Hindlimb muscle (tissue), 1 donor: ENCODE measurements at places on chromosomes 5 and 9. TPM values are rescaled to one million over a fixed set of nuclear protein-coding genes. Genes with fewer than 3 reads are reported as not detected.

SKP2 gene
- polyA plus RNA-seq, result 57.0 TPM

IFNA21 gene
- not detected for polyA plus RNA-seq

PITX1 gene
- polyA plus RNA-seq, result 4.6 TPM

INSL4 gene
- not detected for polyA plus RNA-seq

MXD3 gene
- 20.3 TPM for polyA plus RNA-seq

IFNE gene
- not detected for polyA plus RNA-seq

IGIP gene
- polyA plus RNA-seq, result 4.2 TPM

SPINK7 gene
- polyA plus RNA-seq, result 0.61 TPM

HDAC3 gene
- 48.3 TPM for polyA plus RNA-seq

ROR2 gene
- polyA plus RNA-seq, result 3.1 TPM

OLFML2A gene
- polyA plus RNA-seq, result 175 TPM

NIPSNAP3A gene
- 61.5 TPM for polyA plus RNA-seq

ADRA1B gene
- polyA plus RNA-seq, result 0.92 TPM

RNF183 gene
- not detected for polyA plus RNA-seq

MYOZ3 gene
- polyA plus RNA-seq, result 12.5 TPM

PCDHB5 gene
- 3.2 TPM for polyA plus RNA-seq

NMUR2 gene
- polyA plus RNA-seq, result 0.22 TPM

IFNA13 gene
- polyA plus RNA-seq, result not detected

COQ4 gene
- polyA plus RNA-seq, result 34.8 TPM

FOXD4L5 gene
- polyA plus RNA-seq, result 1.1 TPM

ROPN1L gene
- 0.25 TPM for polyA plus RNA-seq

LCN9 gene
- polyA plus RNA-seq, result not detected

MYORG gene
- 19.7 TPM for polyA plus RNA-seq

ECM2 gene
- polyA plus RNA-seq, result 18.0 TPM

IL4 gene
- not detected for polyA plus RNA-seq

CCL27 gene
- 0.67 TPM for polyA plus RNA-seq

SIT1 gene
- polyA plus RNA-seq, result not detected

FBXW5 gene
- polyA plus RNA-seq, result 45.6 TPM

FUT7 gene
- polyA plus RNA-seq, result 0.10 TPM

PHF19 gene
- 36.0 TPM for polyA plus RNA-seq

CYLC2 gene
- polyA plus RNA-seq, result not detected

FAM78A gene
- polyA plus RNA-seq, result 44.5 TPM

CXCL14 gene
- 41.2 TPM for polyA plus RNA-seq

SPINK4 gene
- 0.52 TPM for polyA plus RNA-seq

SAPCD2 gene
- 3.9 TPM for polyA plus RNA-seq

ATP6V1G1 gene
- polyA plus RNA-seq, result 87.0 TPM

CFAP90 gene
- not detected for polyA plus RNA-seq

PCDHB2 gene
- polyA plus RNA-seq, result 4.4 TPM

RASGEF1C gene
- polyA plus RNA-seq, result 4.9 TPM

DOK3 gene
- 9.8 TPM for polyA plus RNA-seq

SPEF2 gene
- polyA plus RNA-seq, result 6.6 TPM

WNK2 gene
- polyA plus RNA-seq, result 17.2 TPM

OR1J2 gene
- polyA plus RNA-seq, result not detected

SLC1A3 gene
- polyA plus RNA-seq, result 23.2 TPM

ZFP37 gene
- 3.5 TPM for polyA plus RNA-seq

ADGRV1 gene
- polyA plus RNA-seq, result 1.1 TPM
